Spinal cord (tissue), 10 donors: ENCODE measurements at places on chromosomes 3 and 15. TPM values are rescaled to one million over a fixed set of nuclear protein-coding genes. Genes with fewer than 3 reads are reported as not detected.
A peak's percentile ranks its signal among the peaks of the same experiment; 100 is the strongest.

Gene IL17RD
- 20.0 TPM for total RNA-seq

Gene MELTF
- total RNA-seq = 6.0 TPM

Gene HAPLN3
- 20.3 TPM for total RNA-seq

Gene PARP9
- total RNA-seq = 19.8 TPM

Gene NOX5
- total RNA-seq = 0.20 TPM

Gene ERICH6
- total RNA-seq = 0.33 TPM

Gene AP3B2
- 36.4 TPM for total RNA-seq

Gene KNG1
- total RNA-seq = not detected

Gene NDUFAF3
- 37.0 TPM for total RNA-seq

- no peak for DNase-seq
- no peaks in the 10 kb centered on the region for H3K36me3 ChIP-seq
- H3K27me3 ChIP-seq = no peaks in the 10 kb centered on the region
- H3K4me1 ChIP-seq = no peaks in the 10 kb centered on the region
- no peak overlapping the region for H3K27ac ChIP-seq
These were observed 280.1 kb downstream of the NEK10 start for GRCh38 chr3:27089068-27089467.

DNA sequence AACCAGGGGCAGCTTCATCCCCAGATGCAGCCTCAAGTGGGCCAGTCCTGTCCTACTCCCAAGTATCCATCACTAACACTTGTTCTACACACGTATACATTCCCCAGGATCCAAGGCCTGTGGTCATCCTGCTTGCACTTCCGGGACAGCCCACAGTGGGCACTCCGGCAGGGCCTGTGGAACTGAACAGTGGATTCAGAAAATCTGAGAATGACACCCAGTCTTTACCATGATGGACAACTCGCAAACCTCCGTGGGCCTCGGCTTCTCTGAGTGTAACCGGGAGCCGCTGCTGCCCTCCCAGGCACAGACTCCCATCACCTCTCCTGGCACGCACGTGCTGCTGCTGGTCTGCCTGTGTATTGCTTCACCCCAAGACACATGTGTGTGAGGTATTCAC is 59.6 kb downstream of the ATP10A start:
- no peak for DNase-seq
- H3K27ac ChIP-seq = no peak overlapping the region
- no peaks in the 10 kb centered on the region for H3K27me3 ChIP-seq
- H3K36me3 ChIP-seq = no peaks in the 10 kb centered on the region

DNA sequence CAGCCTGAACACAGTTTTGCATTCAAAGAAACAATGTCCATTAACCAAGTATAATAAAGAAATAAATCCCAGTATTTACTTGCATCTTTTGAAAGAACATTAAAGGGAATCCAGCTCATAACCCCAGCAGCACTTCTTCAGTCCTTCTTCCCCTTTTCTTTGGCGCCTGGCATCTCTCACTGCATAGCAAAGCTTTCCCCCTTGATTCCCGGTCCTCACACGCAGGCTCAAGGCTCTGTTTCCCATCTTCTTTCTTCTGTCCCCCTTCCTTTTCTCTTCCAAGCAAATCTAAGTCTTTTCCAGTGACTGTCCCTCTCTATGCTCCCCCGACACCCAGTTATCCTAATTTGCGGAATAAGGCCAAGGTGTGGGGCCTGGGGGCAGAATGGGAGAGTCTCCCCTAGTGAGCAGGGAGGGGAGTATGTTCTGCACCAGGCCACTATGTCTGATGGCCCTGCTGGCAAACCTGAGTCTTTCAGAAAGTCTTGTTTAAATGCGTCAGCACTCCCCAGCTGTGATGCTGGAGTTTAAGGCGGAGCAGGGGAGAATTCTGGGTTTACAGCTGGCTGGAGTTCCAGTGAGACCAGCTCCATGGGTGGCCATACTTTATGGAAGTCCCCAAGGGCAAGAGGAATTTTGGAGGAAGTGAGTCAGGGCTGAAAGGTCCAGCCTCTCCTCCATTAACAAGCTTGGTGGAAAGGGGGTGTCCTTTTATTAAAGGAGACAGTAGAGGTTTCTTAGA is 42.1 kb downstream of the GOLGA6A start:
- no peak overlapping the region for H3K4me3 ChIP-seq
- no peak overlapping the region for H3K27ac ChIP-seq
- H3K36me3 ChIP-seq = peaks cover 62% of the 10 kb centered on the region
- no peak for DNase-seq
- H3K4me1 ChIP-seq = peaks cover 18% of the 10 kb centered on the region

DNA sequence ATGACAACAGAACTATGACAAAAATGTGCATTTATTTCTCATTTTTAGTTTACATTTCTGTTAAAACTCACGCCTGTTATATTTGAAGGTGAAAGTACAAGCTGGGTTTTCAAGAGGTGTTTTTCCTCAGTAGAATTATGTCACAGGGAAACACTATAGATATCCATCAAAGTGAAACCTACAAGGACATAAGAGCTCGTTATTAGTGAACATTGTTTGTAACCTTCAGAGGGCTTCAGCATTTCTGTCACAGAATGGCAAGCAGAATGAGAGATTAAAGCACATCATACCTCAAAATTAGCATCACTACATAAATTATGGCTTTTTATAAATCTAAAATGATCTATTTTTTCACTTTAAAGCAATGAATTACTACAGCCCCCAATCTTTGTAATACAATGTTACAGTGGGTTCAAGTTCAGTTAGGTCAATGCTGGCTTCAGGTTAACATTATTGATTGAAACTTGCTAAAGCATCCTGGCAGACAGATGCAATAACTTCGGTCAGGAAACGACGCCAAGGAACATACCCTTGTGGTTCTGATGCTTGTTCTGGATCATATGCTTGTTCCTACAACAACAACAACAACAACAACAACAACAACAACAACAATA is 405.6 kb downstream of the CADM2 start:
- no peak overlapping the region for H3K4me3 ChIP-seq
- no peak for DNase-seq
- H3K4me1 ChIP-seq = no peaks in the 10 kb centered on the region

DNA sequence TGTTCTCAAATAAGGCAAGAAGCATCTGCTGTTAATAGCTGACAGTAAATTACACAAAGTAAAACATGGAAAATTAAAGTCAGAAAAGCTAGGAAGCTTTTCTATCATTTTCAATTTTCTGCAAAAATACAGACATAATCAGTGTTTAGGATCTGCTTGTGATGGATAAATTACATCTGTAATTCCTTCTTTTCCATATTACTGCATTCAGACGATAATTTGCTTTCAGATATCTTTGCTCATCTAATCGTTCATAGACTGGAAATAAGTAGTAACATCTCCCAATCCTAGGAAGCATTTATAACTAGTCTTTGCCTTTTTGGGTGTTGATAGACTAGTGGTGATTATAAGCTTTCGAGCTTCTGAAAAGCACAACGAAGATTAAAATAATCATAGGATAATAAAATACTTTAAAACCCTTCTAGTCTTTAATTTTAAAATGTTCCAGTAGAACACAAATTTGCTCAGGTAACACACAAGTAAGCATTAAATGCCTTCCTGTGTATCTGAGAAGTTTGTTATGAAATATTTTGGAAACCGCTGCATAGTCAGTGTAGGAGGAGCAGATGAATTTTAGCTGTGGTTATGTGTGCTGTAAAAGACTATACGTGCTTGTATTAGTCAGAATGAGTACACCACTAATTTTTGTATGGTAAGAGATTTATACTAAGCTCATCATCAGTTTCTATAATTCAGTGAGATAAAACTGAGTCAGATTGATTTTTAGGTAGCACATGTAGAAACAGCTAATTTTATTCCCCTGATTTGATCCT is 41.0 kb downstream of the MBNL1 start:
- no peaks in the 10 kb centered on the region for H3K36me3 ChIP-seq
- no peak overlapping the region for H3K4me3 ChIP-seq
- H3K27me3 ChIP-seq = no peaks in the 10 kb centered on the region
- no peaks in the 10 kb centered on the region for H3K4me1 ChIP-seq
- H3K27ac ChIP-seq = no peak overlapping the region

DNA sequence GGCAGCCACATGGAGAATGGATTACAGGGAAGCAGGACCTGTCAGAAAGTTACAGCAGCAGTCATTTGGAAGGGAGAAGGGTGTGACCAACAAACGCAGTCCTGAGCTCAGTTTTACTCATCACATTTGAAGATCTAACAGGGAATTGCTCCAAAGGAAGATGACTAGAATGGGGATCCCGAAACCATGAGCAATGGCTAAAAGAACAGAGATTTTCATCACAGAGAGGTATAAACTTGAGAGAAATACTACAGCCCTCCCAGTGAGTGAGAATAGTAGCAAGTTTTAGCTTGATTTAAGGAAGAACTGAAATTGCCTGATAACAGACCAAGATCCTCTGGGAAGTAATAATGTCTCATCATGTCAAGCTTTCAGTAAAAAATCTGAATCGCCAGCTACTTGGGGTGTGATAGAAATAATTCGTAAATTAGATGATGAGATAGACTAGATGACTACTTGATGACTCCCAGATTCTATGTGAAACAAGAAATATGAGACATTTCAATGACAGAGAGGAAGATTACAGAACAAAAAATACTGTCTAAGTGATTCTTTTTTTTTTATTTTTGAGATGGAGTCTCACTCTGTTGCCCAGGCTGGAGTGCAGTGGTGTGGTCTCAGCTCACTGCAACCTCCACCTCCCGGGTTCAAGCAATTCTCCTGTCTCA is 16.9 kb downstream of the CD47 start:
- no peaks in the 10 kb centered on the region for H3K4me1 ChIP-seq
- no peak for DNase-seq
- H3K36me3 ChIP-seq = no peaks in the 10 kb centered on the region
- no peaks in the 10 kb centered on the region for H3K27me3 ChIP-seq
- H3K27ac ChIP-seq = no peak overlapping the region

DNA sequence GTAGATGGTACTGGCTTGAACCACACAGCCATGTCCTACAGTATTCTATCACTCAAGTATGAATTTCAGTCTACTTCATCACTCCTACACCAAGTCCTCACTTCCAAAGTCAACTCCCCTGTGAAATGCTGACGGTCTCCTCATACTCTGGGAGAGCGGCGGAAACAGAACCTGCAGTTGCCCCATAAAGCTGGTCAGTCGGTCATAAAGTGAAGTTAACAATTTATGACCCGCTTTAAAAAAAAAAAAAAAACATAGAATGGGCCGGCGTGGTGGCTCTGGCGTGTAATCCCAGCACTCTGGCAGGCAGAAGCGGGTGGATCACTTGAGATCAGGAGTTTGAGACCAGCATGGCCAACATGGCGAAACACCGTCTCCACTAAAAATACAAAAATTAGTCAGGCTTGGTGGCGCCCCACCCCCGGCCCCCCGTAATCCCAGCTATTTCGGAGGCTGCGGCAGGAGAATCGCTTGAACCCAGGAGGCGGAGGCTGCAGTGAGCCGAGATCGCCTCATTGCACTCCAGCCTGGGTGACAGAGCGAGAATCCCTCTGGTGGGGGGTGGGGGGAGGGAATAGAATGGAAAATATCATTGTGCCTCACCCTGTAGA is 2.1 kb downstream of the TRANK1 start:
- H3K27me3 ChIP-seq = no peaks in the 10 kb centered on the region
- H3K36me3 ChIP-seq = no peaks in the 10 kb centered on the region
- H3K27ac ChIP-seq = no peak overlapping the region
- no peak overlapping the region for H3K4me3 ChIP-seq
- H3K4me1 ChIP-seq = peaks cover 16% of the 10 kb centered on the region

GRCh38 chr3:122987231-122987630 is 40.3 kb downstream of the SEMA5B start:
- peaks cover 48% of the 10 kb centered on the region for H3K4me1 ChIP-seq
- H3K27ac ChIP-seq = peak overlapping the region; percentile 12
- H3K36me3 ChIP-seq = no peaks in the 10 kb centered on the region

GRCh38 chr15:39429898-39430357 is 151.0 kb upstream of the THBS1 start:
- no peaks in the 10 kb centered on the region for H3K27me3 ChIP-seq
- no peak overlapping the region for H3K27ac ChIP-seq
- no peak for DNase-seq
- no peaks in the 10 kb centered on the region for H3K36me3 ChIP-seq
- peaks cover 9% of the 10 kb centered on the region for H3K4me1 ChIP-seq

DNA sequence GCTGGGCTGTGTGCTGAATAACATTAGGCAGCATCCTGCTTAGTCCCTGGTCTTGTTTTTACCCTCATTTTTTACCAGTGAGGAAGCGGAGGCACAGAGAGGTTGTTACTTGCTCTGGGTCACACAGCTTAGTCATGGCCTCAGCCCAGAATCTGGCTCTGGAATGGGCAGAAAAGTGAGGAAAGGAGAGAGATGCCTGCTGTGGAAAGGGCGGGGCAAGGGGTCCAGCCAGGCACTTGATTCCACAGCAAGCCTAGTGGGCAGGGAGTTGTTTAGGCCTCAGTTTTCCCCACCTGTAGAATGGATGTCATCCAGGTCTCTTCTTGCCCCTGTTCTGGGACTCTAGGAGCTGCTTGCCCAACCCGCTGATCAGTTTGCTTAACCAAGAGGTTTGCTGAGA is 35.9 kb downstream of the SLC6A6 start:
- DNase-seq = no peak
- H3K36me3 ChIP-seq = peaks cover 3% of the 10 kb centered on the region
- no peak overlapping the region for H3K27ac ChIP-seq
- no peak overlapping the region for H3K4me3 ChIP-seq
- peaks cover 61% of the 10 kb centered on the region for H3K4me1 ChIP-seq
- H3K27me3 ChIP-seq = no peaks in the 10 kb centered on the region

DNA sequence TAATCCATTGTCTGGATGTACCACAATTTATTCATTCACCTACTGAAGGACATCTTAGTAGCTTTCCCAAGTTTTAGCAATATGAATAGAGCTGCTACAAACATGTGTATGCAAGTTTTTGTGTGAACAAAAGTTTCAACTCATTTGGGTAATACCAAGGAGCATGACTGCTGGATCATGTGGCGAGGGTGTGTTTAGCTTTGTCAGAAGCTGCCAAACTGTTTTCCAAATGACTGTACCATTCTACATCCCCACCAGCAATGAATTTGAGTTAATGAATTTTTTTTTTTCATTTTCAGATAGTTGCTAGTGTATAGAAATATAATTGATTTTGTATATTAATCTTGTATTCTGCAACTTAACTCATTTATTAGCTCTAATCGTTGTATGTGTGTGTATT is 20.0 kb upstream of the ELP6 start:
- H3K27me3 ChIP-seq = no peaks in the 10 kb centered on the region
- no peak overlapping the region for H3K27ac ChIP-seq
- H3K4me3 ChIP-seq = no peak overlapping the region
- DNase-seq = no peak
- peaks cover 18% of the 10 kb centered on the region for H3K4me1 ChIP-seq
- no peaks in the 10 kb centered on the region for H3K36me3 ChIP-seq

- H3K27ac ChIP-seq = peak overlapping the region; percentile 91
- H3K36me3 ChIP-seq = no peaks in the 10 kb centered on the region
- H3K27me3 ChIP-seq = no peaks in the 10 kb centered on the region
- peaks cover 14% of the 10 kb centered on the region for H3K4me1 ChIP-seq
- H3K4me3 ChIP-seq = no peak overlapping the region
These were observed 102.2 kb upstream of the LPP start for GRCh38 chr3:188051801-188052168.

- no peak for DNase-seq
- H3K27me3 ChIP-seq = no peaks in the 10 kb centered on the region
- no peaks in the 10 kb centered on the region for H3K36me3 ChIP-seq
- H3K4me3 ChIP-seq = no peak overlapping the region
- H3K27ac ChIP-seq = no peak overlapping the region
These were observed 153.5 kb downstream of the FNDC3B start for GRCh38 chr3:172192830-172193415.

GRCh38 chr3:114775395-114775794 is 371.7 kb downstream of the ZBTB20 start:
- peak; percentile 7 for DNase-seq
- H3K27ac ChIP-seq = no peak overlapping the region
- no peaks in the 10 kb centered on the region for H3K4me1 ChIP-seq
- H3K27me3 ChIP-seq = no peaks in the 10 kb centered on the region
- no peak overlapping the region for H3K4me3 ChIP-seq
